HCT116 (cell line): ENCODE measurements at places on chromosomes 4 and X. TPM values are rescaled to one million over a fixed set of nuclear protein-coding genes. Genes with fewer than 3 reads are reported as not detected.
A peak's percentile ranks its signal among the peaks of the same experiment; 100 is the strongest.

GRCh38 chr4:141899541-141899940 lies 263.2 kb downstream of the IL15 start:
- no peak overlapping the region for H3K4me3 ChIP-seq
- no peak overlapping the region for H3K27ac ChIP-seq
- DNase-seq: no peak
- H3K4me1 ChIP-seq: no peaks in the 10 kb centered on the region

- DNase-seq: peak; percentile 21
- peaks cover 19% of the 10 kb centered on the region for H3K4me1 ChIP-seq
- H3K36me3 ChIP-seq: no peaks in the 10 kb centered on the region
These were observed 37.0 kb downstream of the NAT8L start for GRCh38 chr4:2096073-2096609.

DNA sequence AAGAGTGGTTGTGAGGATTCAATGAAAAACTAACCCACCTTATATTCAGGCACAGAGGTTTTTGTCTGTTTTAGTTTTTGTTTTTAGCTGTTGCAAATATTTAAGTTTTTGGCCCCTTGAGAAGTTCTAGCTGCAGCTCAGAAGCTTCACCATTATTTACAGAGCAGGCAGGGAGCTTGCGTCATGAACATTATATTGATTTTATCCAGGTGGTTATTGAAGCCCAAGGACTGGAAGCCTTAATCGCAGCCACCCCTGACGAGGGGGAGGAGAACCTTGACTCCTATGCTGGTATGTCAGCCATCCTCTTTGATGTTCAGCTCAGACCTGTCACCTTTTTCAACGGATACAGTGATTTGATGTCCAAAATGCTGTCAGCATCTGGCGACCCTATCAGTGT lies 38.1 kb downstream of the MTTP start:
- no peak for DNase-seq
- no peak overlapping the region for H3K4me3 ChIP-seq
- no peaks in the 10 kb centered on the region for H3K4me1 ChIP-seq
- no peak overlapping the region for H3K27ac ChIP-seq

The RASL11B gene
- 0.34 TPM for total RNA-seq

GRCh38 chr4:134174271-134174670 lies 27.3 kb downstream of the PABPC4L start:
- H3K27ac ChIP-seq: no peak overlapping the region
- no peak for DNase-seq
- H3K4me1 ChIP-seq: no peaks in the 10 kb centered on the region
- H3K4me3 ChIP-seq: no peak overlapping the region

The SPINK2 gene
- 2.4 TPM for total RNA-seq

The HS6ST2 gene
- total RNA-seq: 24.6 TPM

The BST1 gene
- 0.44 TPM for total RNA-seq

The COX7B2 gene
- total RNA-seq: not detected

GRCh38 chr4:10625131-10625530 lies 59.4 kb downstream of the CLNK start:
- H3K4me1 ChIP-seq: no peaks in the 10 kb centered on the region; the same call in 1 of the 2 replicates
- no peak overlapping the region for H3K4me3 ChIP-seq
- no peaks in the 10 kb centered on the region for H3K36me3 ChIP-seq

- H3K4me3 ChIP-seq: no peak overlapping the region
- H3K4me1 ChIP-seq: no peaks in the 10 kb centered on the region
- no peak for DNase-seq
- no peaks in the 10 kb centered on the region for H3K36me3 ChIP-seq
- no peaks in the 10 kb centered on the region for H3K27me3 ChIP-seq
These were observed 744.2 kb upstream of the GRIA3 start for GRCh38 chrX:122439831-122440230.

GRCh38 chr4:188941524-188942119 lies 802.4 kb downstream of the TRIML1 start:
- H3K4me1 ChIP-seq: peaks cover 20% of the 10 kb centered on the region
- H3K36me3 ChIP-seq: no peaks in the 10 kb centered on the region
- H3K4me3 ChIP-seq: no peak overlapping the region
- peak overlapping the region; percentile 56; the same call in 1 of the 2 replicates for H3K27ac ChIP-seq
- DNase-seq: peak; percentile 95
- H3K27me3 ChIP-seq: no peaks in the 10 kb centered on the region

The CTAG1A gene
- total RNA-seq: not detected

The UGT2B10 gene
- total RNA-seq: 0.27 TPM

The CTAG2 gene
- not detected for total RNA-seq

The PWWP3B gene
- 3.4 TPM for total RNA-seq

The WWC2 gene
- total RNA-seq: 39.1 TPM

The CLCN4 gene
- total RNA-seq: 3.1 TPM

DNA sequence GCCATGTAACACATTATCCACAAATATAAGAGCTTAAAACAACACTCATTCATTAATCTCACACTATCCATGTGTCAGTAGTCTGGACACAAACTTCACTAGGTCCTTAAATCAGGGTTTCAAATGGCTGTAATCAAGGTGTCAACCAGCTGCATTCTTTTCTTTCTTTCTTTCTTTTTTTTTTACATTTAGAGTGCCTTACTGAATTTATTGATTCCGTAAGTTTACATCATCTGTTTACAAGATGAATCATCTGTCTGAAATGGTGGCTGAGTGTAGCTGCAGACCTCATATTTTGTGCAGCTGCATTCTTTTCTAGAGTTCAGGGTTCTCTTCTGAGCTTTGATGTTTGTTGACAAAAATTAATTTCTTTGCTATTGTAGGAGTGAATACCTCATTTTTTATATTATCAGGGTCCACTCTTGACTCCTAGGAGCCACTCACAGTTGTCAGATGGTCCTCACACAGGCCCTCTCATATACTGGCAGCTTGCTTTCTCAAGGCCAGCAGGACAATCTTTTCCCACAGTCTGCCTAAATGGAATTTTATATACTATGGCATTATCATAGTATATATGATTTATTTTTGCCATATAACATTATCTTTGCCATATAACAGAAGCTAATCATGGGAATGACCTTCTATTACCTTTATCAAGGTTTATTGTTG lies 37.8 kb downstream of the SPOCK3 start:
- peak overlapping the region; percentile 10; the same call in 1 of the 2 replicates for H3K27ac ChIP-seq
- H3K27me3 ChIP-seq: no peaks in the 10 kb centered on the region
- H3K4me1 ChIP-seq: peaks cover 10% of the 10 kb centered on the region

GRCh38 chrX:15016051-15016450 lies 142.8 kb downstream of the MOSPD2 start:
- H3K36me3 ChIP-seq: no peaks in the 10 kb centered on the region
- no peaks in the 10 kb centered on the region for H3K4me1 ChIP-seq
- no peaks in the 10 kb centered on the region for H3K27me3 ChIP-seq
- no peak overlapping the region for H3K4me3 ChIP-seq

GRCh38 chrX:40646489-40647306 lies 663 bp downstream of the CXorf38 start:
- no peak for DNase-seq
- 0 out of 2 replicates have a peak, but pooled peaks cover 4% of the 10 kb centered on the region for H3K4me1 ChIP-seq
- H3K27me3 ChIP-seq: no peaks in the 10 kb centered on the region
- H3K4me3 ChIP-seq: peak overlapping the region; percentile 72
- peak overlapping the region; percentile 53; the same call in 1 of the 2 replicates for H3K27ac ChIP-seq

The ETDB gene
- total RNA-seq: not detected

DNA sequence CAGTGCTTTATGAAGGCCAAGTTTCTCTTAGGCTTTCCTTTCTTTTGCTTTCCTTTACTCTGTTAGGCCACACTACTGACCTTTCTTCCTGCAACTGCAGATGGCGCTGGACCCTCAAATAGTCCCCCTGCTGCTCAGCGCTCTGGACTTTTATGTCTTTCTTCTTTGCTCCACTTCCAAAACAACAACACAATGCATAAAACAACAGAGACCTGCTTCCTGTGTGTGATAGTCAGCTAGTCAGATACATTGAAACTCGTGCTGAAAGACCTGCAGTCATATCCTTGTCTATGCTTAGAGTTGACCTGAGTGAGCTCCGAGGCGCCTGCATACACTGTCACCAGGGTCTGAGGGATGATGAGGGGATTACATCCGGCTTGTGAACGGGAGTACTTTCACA lies 108.9 kb upstream of the TEX13D start:
- no peaks in the 10 kb centered on the region; the same call in 1 of the 2 replicates for H3K27me3 ChIP-seq
- no peaks in the 10 kb centered on the region for H3K36me3 ChIP-seq
- no peaks in the 10 kb centered on the region for H3K4me1 ChIP-seq
- no peak overlapping the region for H3K4me3 ChIP-seq

GRCh38 chrX:45822124-45822523 lies 621.4 kb upstream of the DIPK2B start:
- H3K27ac ChIP-seq: peak overlapping the region; percentile 44
- H3K27me3 ChIP-seq: no peaks in the 10 kb centered on the region
- no peak overlapping the region for H3K4me3 ChIP-seq
- peaks cover 93% of the 10 kb centered on the region for H3K4me1 ChIP-seq

The TMEM35A gene
- total RNA-seq: not detected

DNA sequence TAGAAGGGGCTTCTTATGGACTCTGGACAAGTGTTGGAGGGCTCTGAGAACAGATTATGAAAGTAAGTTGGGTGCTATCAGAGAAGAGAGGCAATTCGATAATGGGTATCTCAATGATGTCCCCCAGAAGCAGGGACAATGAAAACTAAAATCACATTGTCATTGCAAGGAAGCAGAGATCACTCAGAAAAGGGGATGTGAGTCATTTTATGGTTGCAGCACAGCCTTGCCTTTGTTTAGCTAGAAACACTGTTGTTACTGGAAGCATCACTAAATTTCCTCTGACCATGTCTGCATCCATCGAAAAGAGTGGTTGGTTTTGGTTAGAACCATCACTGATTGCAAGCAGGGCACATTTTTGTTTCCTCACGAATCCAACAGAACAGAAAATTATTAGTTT lies 246.8 kb upstream of the NWD2 start:
- H3K36me3 ChIP-seq: no peaks in the 10 kb centered on the region
- no peaks in the 10 kb centered on the region for H3K27me3 ChIP-seq
- H3K27ac ChIP-seq: no peak overlapping the region
- no peak for DNase-seq

The EFHC2 gene
- not detected for total RNA-seq

The FATE1 gene
- not detected for total RNA-seq

DNA sequence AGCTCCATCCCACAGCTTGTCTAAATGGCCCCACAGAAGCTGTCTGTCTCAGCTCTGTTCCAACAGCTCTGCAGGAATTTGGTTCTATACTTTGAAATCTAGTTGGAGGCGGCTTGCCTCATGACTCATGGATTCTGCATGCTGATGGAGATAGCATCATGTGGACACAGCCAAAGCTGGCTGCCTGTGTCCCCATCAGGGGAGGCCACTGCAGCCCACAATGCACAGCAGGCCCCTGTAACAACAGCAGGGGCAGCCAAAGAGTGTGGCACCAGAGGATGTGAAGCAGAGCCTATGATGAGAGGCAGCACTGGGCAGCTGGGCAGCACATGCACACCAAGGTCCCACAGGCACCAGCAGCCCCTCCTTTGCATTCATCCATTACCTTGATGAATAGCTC lies 67.2 kb downstream of the DCAF12L1 start:
- no peak for DNase-seq
- no peak overlapping the region for H3K4me3 ChIP-seq
- no peaks in the 10 kb centered on the region for H3K4me1 ChIP-seq
- H3K27ac ChIP-seq: no peak overlapping the region
- no peaks in the 10 kb centered on the region for H3K36me3 ChIP-seq
- H3K27me3 ChIP-seq: no peaks in the 10 kb centered on the region

The MAGEA12 gene
- not detected for total RNA-seq

The DMRTC1 gene
- total RNA-seq: not detected
